Immature natural killer cell (primary cell): ENCODE measurements at places on chromosomes 6 and 20. TPM values are rescaled to one million over a fixed set of nuclear protein-coding genes. Genes with fewer than 3 reads are reported as not detected.

DNA sequence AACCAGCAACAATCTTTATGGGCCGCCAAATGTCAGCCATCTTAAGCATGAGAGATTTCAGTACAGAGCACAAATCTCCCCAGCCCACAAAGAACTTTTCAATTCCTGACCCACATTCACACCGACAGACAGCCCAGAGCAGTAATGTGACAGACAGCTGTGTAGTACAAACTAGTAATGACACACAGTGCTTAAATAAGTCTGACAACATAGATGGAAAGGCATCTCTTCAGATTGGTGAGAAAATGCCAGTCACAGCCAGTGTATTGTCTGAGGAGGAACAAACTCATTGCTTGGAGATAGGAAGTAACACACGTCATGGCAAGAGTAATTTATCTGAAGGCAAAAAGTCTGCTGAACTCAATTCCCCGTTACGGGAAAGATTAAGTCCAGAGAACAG, 36.0 kb downstream of the KIZ start:
- H3K27me3 ChIP-seq: no peaks in the 10 kb centered on the region
- H3K4me1 ChIP-seq: peaks cover 16% of the 10 kb centered on the region
- H3K4me3 ChIP-seq: no peak overlapping the region
- H3K36me3 ChIP-seq: peaks cover 40% of the 10 kb centered on the region
- no peak for DNase-seq

GRCh38 chr6:79623106-79623505, 8.0 kb upstream of the SH3BGRL2 start:
- H3K36me3 ChIP-seq: no peaks in the 10 kb centered on the region
- H3K27ac ChIP-seq: no peak overlapping the region
- DNase-seq: no peak
- H3K4me1 ChIP-seq: no peaks in the 10 kb centered on the region

GRCh38 chr20:63890616-63891015, 4.3 kb upstream of the DNAJC5 start:
- no peak for DNase-seq
- no peak overlapping the region for H3K4me3 ChIP-seq

DNA sequence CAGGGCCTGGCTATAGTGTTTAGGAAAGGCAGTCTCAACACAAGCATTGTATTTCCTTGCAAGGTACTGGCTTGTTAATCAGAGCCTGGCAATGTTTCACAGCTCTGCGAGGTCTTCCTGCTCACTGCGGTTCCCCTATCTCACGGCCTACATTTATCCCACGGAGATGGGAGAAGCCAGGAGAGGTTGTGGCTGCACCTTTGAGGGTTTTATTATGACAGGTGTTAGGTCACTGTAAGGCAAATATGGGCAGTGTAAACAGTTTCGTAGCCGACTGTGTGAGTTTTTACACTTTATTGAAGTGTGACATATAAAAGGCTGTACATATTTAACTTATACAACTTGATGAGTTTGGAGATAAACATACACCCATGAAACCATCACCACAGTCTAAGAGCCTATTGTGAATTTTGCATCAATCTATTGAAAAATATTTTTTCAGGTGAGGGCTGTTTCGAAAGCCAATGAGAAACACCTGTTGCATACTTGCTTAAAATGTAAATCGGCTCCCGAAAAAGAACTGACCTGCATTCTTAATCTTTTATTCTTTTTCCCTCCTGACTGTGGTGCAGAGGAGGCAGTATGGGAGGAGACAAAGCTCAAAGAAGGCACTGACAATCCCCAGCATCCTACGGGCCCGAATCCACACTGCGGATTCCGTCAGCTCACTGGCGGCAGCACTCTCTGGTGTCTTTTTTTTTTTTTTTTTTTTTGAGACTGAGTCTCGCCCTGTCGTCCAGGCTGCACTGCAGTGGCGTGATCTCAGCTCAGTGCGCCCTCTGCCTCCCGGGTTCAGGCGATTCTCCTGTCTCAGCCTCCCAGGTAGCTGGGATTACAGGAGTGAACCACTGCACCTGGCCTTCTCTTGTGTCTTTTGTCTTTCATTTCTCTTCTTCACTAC, 7.5 kb upstream of the RBM38 start:
- H3K4me1 ChIP-seq: peaks cover 43% of the 10 kb centered on the region
- H3K4me3 ChIP-seq: no peak overlapping the region
- no peak for DNase-seq
- H3K27ac ChIP-seq: peak overlapping the region; percentile 67
- H3K27me3 ChIP-seq: peaks cover 27% of the 10 kb centered on the region

GRCh38 chr20:41032271-41032670, 3.6 kb downstream of the TOP1 start:
- H3K27me3 ChIP-seq: peaks cover 7% of the 10 kb centered on the region
- no peaks in the 10 kb centered on the region for H3K36me3 ChIP-seq
- no peak for DNase-seq
- H3K4me3 ChIP-seq: peak overlapping the region; percentile 97

DNA sequence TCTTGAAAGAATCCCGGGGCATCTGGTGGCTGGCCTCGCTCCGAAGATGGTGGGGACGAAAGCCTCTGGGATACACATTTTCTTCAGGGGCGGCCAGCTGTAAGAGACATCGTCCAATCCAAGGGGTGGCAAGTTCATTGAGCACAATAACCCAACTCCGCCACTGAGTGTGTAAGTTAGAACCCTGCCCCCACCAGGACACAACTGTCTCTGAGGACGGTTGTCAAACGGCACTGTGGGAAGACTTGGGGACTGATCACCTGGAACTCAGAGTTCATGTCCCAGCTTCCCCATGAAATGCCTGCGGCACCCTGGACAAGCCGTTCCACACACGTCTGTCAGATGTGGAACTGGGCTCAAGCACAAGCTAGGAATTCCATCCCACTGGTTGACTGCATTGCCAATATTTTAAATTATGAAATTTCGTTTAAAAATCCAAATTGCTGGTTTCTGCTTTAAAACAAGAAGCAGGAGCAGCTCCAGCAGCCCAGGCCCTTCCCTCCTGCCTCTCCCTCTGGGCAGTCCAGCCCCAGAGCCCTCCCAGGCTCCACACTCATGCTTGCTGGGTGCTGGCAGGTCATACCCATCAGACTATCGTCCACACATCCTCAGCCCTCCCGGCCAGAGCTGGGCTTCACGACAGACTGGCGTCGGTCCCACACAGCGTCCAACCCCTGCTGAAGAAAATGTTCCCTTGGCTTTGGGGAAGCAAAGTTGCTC, 80.9 kb upstream of the AFDN start:
- DNase-seq: no peak
- H3K4me1 ChIP-seq: no peaks in the 10 kb centered on the region
- no peaks in the 10 kb centered on the region for H3K36me3 ChIP-seq
- H3K4me3 ChIP-seq: no peak overlapping the region

GRCh38 chr6:66478705-66479104, 771.7 kb upstream of the EYS start:
- H3K27me3 ChIP-seq: no peaks in the 10 kb centered on the region
- no peak overlapping the region for H3K27ac ChIP-seq
- no peak for DNase-seq

DNA sequence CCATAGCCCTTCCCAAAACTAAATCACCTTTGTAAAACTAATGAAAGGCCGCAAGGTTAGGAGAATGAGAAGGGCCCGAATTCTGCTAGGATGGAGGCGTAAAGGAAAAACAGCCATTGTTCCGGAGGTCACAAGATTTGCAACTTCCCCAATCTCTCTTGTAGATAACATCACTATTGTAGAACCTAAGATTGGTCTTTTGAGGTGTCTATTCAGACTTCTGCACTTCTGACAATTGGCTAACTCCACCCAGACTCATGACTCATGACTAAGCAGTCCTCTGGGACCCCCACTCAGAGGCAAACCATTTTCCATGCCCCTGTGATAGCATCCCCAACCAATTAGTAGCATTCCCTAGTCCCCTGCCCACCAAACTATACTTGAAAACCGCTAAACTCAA, 210.5 kb upstream of the SHLD1 start:
- H3K4me3 ChIP-seq: no peak overlapping the region
- H3K36me3 ChIP-seq: peaks cover 6% of the 10 kb centered on the region
- no peaks in the 10 kb centered on the region for H3K4me1 ChIP-seq
- no peaks in the 10 kb centered on the region for H3K27me3 ChIP-seq
- H3K27ac ChIP-seq: peak overlapping the region; percentile 24

DNA sequence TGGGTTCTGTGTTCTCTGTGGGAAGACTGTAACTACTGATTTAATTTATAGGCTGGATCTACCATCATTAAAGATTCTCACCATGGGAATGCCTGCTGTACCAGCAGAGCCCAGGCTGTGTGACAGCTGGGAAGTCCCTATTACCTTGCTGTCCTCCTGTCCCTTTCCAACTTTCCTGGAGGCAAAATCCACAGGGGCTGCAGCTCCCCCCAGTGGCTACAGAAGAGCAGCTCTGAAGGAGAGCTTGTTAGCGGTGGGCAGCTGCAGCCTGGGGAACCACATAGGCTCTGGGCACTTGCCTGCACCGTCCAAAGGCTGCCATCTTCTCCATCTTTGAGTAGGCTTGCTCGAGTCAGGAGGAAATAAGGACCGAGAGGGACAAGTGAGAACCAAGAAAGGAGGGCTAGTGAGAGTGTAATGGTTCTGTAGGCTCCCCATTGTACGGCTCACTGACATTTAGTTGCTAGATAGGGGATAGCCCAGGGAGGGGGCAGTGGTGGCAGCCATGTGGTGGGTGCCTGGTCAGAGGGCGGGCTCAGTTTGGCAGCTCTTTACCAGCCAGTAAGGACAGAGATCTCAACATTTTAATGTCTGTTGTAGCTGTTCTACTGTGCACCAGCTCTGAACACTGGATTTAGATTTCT, 155.1 kb upstream of the MLIP start:
- H3K36me3 ChIP-seq: no peaks in the 10 kb centered on the region
- H3K27ac ChIP-seq: no peak overlapping the region
- no peaks in the 10 kb centered on the region for H3K4me1 ChIP-seq

The GPLD1 gene
- polyA plus RNA-seq: 0.06 TPM

DNA sequence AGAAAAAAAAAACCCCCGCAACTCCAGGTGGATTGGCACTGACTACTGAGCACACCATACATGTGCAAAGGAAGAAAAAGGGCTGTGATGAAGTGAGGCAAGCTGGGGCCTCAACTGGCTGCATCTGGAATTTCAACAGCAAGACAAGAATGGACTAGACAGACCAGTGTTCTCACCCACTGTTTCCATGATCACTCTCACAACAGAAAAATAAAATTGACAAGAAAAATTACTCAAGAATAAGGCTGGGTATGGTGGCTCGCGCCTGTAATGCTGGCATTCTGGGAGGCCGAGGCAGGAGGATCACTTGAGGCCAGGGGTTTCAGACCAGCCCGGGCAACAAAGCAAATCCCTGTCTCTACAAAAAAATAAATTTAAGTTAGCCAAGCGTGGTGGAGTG, 18.8 kb downstream of the ZNF217 start:
- peaks cover 58% of the 10 kb centered on the region for H3K36me3 ChIP-seq
- DNase-seq: no peak
- H3K4me1 ChIP-seq: peaks cover 88% of the 10 kb centered on the region
- peak overlapping the region; percentile 16 for H3K27ac ChIP-seq
- H3K27me3 ChIP-seq: no peaks in the 10 kb centered on the region
- H3K4me3 ChIP-seq: no peak overlapping the region

GRCh38 chr6:158972241-158973233, 27.5 kb downstream of the RSPH3 start:
- DNase-seq: peak; percentile 46
- H3K4me3 ChIP-seq: no peak overlapping the region
- no peak overlapping the region for H3K27ac ChIP-seq
- H3K27me3 ChIP-seq: no peaks in the 10 kb centered on the region
- peaks cover 21% of the 10 kb centered on the region for H3K36me3 ChIP-seq

GRCh38 chr20:64238115-64238825, 17.3 kb upstream of the PCMTD2 start:
- peaks cover 5% of the 10 kb centered on the region for H3K4me1 ChIP-seq
- DNase-seq: no peak
- H3K27ac ChIP-seq: no peak overlapping the region
- H3K27me3 ChIP-seq: peaks cover 10% of the 10 kb centered on the region

DNA sequence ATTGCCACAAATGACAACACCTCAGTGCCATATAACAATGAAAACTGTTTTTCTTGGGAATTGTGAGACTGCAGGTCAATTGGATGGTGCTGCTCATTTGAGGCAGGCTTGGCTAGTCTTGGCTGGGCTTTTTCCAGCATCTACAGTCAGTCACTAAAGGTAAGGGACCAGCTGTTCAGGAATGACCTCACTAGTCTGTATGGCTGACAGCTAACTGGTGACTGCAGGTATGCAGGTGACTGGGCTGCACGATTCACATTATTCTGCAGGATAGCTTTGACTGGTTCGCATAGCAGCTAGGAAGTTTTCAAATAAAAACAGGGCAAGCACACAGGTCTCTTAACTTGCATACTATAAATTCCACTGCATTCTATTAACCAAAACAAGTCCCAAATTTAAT, 22.1 kb upstream of the HMGCLL1 start:
- no peaks in the 10 kb centered on the region for H3K4me1 ChIP-seq
- H3K27ac ChIP-seq: no peak overlapping the region
- H3K4me3 ChIP-seq: no peak overlapping the region
- no peaks in the 10 kb centered on the region for H3K36me3 ChIP-seq
- DNase-seq: no peak
- H3K27me3 ChIP-seq: no peaks in the 10 kb centered on the region

- H3K27me3 ChIP-seq: peaks cover 38% of the 10 kb centered on the region
- H3K27ac ChIP-seq: no peak overlapping the region
- no peaks in the 10 kb centered on the region for H3K4me1 ChIP-seq
- no peak overlapping the region for H3K4me3 ChIP-seq
- DNase-seq: no peak
- peaks cover 12% of the 10 kb centered on the region for H3K36me3 ChIP-seq
These were observed 1.3 kb upstream of the VSX1 start for GRCh38 chr20:25083141-25083772.

The LGSN gene
- not detected for polyA plus RNA-seq

The NR2E1 gene
- not detected for polyA plus RNA-seq

The TNFAIP3 gene
- polyA plus RNA-seq: 118 TPM

- peaks cover 12% of the 10 kb centered on the region for H3K4me1 ChIP-seq
- H3K36me3 ChIP-seq: no peaks in the 10 kb centered on the region
- DNase-seq: no peak
- peaks cover 6% of the 10 kb centered on the region for H3K27me3 ChIP-seq
- H3K27ac ChIP-seq: no peak overlapping the region
These were observed 341.3 kb downstream of the TAF4 start for GRCh38 chr20:61724376-61724775.

DNA sequence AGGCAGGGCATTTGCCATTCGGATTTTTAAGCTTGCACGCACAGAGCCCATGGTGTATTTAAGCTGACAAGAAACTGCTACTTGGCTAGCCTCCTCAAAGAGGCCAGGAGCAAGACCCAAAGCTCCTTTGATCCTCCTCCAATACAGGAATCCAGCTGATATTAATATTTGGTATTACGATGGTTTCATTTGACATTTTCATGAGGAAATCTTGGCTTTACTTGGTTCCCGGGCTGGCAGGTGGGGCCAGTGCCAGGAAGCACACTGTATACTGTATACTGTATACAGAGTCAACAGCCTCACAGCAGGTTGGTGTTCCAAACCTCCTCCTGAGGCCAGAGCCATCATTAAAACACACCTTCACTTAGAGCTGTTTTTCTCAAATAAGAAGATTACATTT, 138.2 kb upstream of the ARMC2 start:
- no peaks in the 10 kb centered on the region for H3K36me3 ChIP-seq
- H3K4me3 ChIP-seq: no peak overlapping the region
- peaks cover 5% of the 10 kb centered on the region for H3K27me3 ChIP-seq
- no peak overlapping the region for H3K27ac ChIP-seq

The MYBL2 gene
- polyA plus RNA-seq: 2.3 TPM

GRCh38 chr6:1136415-1136774, 175.5 kb upstream of the FOXQ1 start:
- DNase-seq: no peak
- H3K4me1 ChIP-seq: no peaks in the 10 kb centered on the region
- H3K36me3 ChIP-seq: no peaks in the 10 kb centered on the region
- H3K27ac ChIP-seq: no peak overlapping the region
- no peak overlapping the region for H3K4me3 ChIP-seq
